Omental fat pad (tissue), 4 donors: ENCODE measurements at places on chromosomes 16 and 17. TPM values are rescaled to one million over a fixed set of nuclear protein-coding genes. Genes with fewer than 3 reads are reported as not detected.

- no peak for DNase-seq
Observed at GRCh38 chr17:27764589-27764988, 35.7 kb downstream of the NOS2 start.

GRCh38 chr17:48621410-48622392 is 4.5 kb downstream of the HOXB9 start:
- DNase-seq: no peak

GRCh38 chr17:81685108-81685507 is 1.3 kb downstream of the HGS start:
- DNase-seq: no peak

The RGS9 gene
- 2.0 TPM for total RNA-seq

DNA sequence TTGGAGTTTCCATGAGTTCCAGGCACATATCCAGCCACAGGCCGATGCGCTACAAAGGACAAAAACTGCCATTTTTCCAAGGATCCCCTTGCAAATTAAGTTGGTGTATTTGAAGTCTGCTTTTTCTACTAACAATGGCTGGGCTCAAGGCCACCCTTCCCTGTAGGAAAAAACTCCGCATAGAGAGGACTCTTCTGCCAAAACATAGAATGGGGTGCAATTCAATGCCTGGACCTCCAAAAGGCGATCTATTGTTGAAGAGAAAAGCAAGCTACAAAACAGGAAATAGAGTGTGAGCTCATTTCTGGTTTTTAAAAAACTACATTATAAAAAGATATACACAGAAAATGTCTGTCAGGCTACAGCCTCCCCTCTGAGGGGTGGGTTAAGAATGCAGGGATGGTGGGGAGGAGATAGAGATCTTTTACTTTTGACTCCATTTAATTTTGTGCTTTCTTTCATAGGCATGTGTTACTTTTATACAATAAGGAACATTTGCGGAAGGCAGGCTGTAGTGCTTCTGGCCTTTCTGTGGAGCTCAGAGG is 22.9 kb upstream of the PRSS54 start:
- DNase-seq: no peak

The KLHL36 gene
- total RNA-seq: 60.0 TPM

The RRAD gene
- total RNA-seq: 13.6 TPM

The AGRP gene
- not detected for total RNA-seq

DNA sequence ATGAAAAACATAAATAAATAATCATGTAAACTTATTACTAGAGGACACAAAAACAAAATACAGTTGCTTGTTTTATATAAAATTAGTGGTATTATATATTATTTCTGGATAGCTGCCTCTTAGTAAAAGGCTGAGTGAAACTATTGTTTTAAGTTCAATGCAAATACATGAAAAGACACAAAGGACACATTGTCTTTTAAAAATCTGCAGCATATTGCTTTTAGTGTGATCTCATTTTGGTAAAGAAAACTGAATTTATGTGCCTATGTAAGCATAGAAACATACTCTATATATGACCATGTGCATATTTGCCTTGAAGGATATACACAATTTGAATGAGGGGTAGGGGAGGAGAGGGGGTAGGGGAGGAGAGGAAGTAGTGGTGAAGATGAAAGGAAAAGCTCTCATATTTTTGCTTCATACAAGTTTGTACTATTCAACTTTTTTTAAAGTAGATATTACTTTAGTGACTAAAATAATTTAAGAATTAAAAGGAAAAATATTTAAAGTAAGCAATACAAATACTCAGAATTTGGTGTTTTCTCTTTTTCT is 5.8 kb downstream of the ABCA10 start:
- DNase-seq: no peak

GRCh38 chr16:87060034-87060986 is 256.9 kb downstream of the C16orf95 start:
- DNase-seq: no peak

DNA sequence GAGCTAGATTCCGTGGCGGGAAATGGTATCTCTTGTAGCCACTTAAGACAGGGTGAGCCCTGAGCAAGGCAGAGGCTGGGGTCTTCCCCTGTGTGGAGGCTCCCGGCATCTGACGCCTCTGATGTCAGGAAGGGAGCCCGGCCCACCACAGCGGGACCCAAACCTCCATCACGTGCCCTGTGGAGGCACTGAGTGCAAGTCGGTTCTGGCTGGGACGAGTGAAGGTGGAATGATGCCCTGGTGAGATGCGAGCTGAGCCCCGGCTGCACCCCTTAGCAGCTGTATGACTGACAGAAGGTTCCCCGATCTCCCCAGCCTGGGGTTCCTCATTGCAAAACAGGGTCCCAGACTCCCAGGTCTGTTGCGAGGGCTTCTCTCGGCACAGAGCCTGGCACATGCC is 187.4 kb upstream of the TNRC6C start:
- no peak for DNase-seq

GRCh38 chr16:5428932-5429331 is 331.3 kb upstream of the EEF2KMT start:
- no peak for DNase-seq

The IKZF3 gene
- total RNA-seq: 8.3 TPM

The ADAM11 gene
- total RNA-seq: 0.38 TPM

The FBXW10B gene
- 1.1 TPM for total RNA-seq

DNA sequence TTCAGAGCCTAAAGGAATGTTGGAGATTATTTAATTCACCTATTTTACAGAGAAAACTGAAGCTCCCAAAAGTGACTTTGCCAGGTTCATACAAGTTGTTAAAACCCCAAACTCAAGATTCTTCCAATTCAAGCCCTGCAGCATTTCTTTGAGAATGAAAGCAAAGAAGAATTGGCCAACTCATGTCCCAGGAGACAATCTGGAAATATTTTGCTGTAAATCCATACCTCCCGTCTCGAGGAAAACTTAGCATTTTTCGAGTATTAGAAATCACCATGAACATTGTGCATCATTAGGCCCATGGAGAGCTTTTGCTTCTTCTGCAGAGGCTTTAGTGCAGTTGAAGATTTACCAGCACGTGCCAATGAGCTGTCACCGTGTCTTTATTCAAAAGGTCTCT is 176.4 kb upstream of the KCNJ16 start:
- DNase-seq: no peak
